Fibroblast of lung (primary cell): ENCODE measurements at places on chromosomes 7 and 10. TPM values are rescaled to one million over a fixed set of nuclear protein-coding genes. Genes with fewer than 3 reads are reported as not detected.

The LRRD1 gene
- under 0.01 and 0.17 TPM in 2 replicates for total RNA-seq

The VAX1 gene
- total RNA-seq = not detected in 2 replicates

The STK31 gene
- under 0.01 and 0.17 TPM in 2 replicates for total RNA-seq

The OR2A7 gene
- total RNA-seq = 0.26 and 0.50 TPM in 2 replicates

- no peaks in the 10 kb centered on the region for H3K4me1 ChIP-seq
- no peak overlapping the region for H3K27ac ChIP-seq
- peaks cover 32% of the 10 kb centered on the region for H3K27me3 ChIP-seq
- H3K36me3 ChIP-seq = no peaks in the 10 kb centered on the region
- DNase-seq = no peak
Measured at GRCh38 chr10:79979310-79979975, 30.5 kb upstream of the SFTPD start.

DNA sequence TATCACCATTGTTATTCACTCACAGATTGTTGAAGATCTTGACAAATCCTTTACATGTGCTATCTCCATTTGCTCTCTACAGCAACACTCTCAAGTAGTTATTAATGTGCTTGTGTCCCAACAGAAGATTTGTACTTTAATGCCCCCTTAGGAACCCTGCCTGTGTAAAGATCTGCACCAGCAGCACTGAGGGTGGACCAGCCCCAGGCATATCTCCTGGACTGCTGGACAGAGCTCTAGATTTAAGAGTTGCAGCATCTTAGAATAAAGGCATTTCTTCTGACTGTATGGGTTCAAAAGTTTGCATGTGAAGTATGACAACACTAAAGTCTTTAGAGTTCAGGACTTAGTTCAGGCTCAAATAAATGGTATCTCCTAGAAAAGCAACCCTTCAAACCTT lies 94.7 kb downstream of the RNF133 start:
- no peaks in the 10 kb centered on the region for H3K27me3 ChIP-seq
- no peaks in the 10 kb centered on the region for H3K36me3 ChIP-seq
- no peak for DNase-seq
- H3K4me1 ChIP-seq = no peaks in the 10 kb centered on the region
- no peak overlapping the region for H3K27ac ChIP-seq

DNA sequence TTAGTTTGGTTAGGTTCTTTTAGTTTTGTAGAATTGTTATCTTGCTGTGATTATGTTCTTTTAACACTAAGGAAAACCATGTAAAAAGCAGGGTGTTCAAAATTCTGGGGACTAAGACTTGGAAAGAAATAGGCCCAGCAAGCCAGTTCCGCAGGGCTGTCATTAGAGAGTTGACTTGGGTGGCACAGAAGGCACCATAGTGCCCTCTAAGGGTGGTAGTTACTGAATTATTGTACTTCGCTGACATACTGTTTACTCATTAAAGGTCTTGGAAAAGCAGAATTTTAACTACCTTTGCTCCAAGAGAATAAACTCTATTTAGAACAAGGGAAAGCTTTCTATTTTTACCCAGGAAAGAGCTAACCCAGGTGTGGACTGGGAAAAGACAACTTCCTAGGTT lies 86.5 kb downstream of the OTUD1 start:
- no peaks in the 10 kb centered on the region for H3K27me3 ChIP-seq
- H3K27ac ChIP-seq = no peak overlapping the region
- no peaks in the 10 kb centered on the region for H3K4me1 ChIP-seq

GRCh38 chr7:100413346-100413745 lies 15.2 kb downstream of the ZCWPW1 start:
- H3K36me3 ChIP-seq = no peaks in the 10 kb centered on the region
- H3K27me3 ChIP-seq = peaks cover 15% of the 10 kb centered on the region
- no peak overlapping the region for H3K4me3 ChIP-seq
- no peak overlapping the region for H3K27ac ChIP-seq

DNA sequence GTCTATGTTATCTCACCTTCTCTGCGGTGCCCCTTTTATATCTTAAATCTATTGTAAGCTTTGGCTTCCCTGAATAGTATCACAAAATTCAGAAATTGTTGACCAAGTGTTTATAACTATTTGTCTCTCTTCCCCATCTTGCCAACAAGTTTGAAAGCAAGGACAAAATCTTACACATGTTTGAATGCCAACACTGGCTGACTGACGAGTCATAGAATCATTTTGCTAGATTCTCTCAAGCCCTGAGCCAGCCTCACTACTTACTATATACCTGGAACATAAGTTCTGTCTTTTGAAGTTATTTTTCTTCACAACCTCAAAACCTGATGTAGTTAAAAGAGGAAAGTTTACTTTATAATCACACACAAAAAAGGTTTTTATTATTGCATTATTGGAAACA lies 700.7 kb downstream of the PHTF2 start:
- H3K4me1 ChIP-seq = no peaks in the 10 kb centered on the region
- H3K27ac ChIP-seq = no peak overlapping the region
- H3K36me3 ChIP-seq = no peaks in the 10 kb centered on the region
- no peak overlapping the region for H3K4me3 ChIP-seq
- DNase-seq = peak; percentile 9

DNA sequence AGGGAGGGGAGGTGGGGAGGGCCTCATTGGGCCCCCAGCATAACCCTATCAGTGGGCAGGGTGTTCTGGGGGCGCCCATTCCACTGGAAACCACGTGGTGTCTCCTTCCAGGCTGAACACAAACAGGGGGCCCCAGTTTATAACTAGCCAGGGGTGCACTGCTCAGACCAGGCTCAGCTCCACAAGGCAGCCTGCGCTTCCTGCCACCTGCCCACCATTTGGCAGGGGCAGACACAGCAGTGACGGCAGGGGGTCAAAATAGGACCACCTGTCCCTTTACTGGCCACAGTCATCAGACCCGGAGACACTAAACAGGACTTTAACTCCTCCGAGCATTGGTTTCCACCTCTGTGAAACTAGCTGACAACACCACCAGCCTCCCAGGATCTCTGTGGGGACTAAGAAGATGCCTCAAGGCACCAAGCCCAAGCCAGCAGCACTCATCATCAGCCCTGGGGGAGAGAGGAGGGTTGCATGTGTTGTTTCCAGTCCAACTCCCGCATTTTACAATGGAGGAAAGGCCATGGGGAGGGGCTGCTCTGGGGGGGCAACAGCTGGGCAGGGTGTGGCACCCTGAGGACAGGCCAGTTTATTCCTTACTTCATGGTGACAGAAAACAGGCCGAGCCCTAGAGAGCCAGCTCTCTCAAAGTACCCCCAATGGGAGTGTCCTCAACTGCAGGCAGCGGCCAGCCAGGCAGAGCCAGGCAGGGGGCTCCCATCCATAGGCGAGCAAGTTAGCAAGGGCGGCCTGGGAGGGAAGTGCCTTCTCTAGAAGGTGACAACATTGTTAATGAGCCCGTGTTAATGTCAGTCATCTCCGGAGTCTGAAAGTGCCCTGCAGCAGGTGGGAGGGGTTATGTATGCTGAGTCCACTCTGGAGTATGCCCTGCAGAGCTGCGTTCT lies 127.6 kb downstream of the TNS3 start:
- H3K36me3 ChIP-seq = peaks cover under 1% of the 10 kb centered on the region
- peak overlapping the region; percentile 93 for H3K27ac ChIP-seq
- no peak for DNase-seq
- H3K4me1 ChIP-seq = peaks cover 63% of the 10 kb centered on the region

DNA sequence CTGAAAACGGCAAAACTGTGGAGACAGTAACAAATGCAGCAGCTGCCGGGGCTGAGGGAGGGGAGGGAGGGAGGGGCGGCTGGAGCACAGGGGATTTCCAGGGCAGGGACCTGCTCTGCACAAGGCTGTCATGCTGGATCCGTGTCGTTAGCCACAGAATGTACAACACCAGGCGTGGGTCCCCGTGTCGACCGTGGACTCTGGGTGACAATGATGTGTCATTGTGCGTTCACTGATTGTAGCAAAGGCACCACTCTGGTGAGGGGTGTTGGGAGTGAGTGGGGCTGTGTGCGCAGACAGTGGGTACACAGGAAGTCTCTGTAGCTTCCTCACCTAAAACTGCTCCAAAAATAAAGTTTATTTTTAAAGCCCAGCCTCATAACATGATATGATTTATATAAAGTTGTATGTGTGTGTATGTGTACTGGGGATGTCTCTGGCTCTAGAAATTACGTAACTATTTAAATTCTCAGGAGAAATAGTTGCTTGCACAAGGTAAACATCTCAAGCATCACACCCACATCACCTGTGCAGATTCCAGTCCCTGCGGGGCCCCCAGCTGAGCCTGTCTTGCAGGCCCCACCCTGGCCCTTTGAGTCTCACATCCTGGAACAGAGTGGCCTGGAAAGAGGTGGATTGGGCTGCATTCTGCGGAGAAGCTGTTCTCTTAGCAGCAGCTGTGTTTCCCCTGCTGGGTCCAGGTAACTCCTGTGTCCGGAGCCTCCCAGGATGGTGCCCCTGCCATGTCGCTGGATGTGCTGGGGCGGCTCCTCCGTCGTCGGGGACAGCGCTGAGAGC lies 135.7 kb downstream of the DYNC2I1 start:
- no peak overlapping the region for H3K27ac ChIP-seq
- H3K27me3 ChIP-seq = no peaks in the 10 kb centered on the region
- DNase-seq = no peak

- no peaks in the 10 kb centered on the region for H3K36me3 ChIP-seq
- H3K27ac ChIP-seq = no peak overlapping the region
- no peaks in the 10 kb centered on the region for H3K27me3 ChIP-seq
- H3K4me3 ChIP-seq = no peak overlapping the region
Measured at GRCh38 chr10:71531485-71532446, 135.0 kb downstream of the CDH23 start.
